Keratinocyte (primary cell): ENCODE measurements at places on chromosomes 11 and 22.

DNA sequence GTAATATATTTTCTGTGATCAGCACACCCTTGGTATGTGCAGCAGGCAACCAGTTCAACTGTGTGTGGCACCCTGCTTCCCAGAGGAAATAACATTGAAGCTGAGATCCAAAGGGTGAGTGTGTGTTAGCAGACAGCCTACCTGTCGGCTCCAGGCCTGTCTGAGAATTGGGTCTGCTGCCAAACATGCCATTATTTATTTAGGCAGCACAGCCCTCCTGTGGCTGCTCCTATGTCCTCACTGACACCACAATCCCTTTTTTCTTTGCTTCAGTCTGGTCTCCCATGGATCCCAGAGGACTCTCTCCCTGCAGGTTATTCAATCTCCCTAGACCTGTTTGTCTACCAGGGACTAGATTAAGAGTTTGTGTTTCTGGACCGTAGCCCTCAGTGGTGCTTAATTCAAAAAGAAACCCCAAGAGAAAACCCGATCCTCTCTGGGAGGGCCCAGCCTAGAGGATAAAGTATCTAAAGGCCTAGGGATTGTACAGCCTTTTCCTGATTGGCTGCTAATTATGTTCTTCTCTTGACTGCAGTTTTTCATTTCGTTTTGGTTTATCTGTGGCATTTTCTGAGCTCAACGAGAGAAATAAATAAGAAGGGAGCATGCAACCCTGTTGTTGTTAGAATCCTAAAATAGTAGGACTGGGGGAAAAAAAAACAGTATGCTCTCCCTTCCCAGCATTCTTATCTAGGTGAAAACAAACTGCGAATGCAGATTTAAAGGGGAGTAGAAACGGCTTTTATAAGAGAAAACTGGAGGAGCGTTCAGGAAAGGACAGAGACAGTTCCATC lies 24.1 kb downstream of the KCNE3 start:
- DNase-seq = no peak

- no peak for DNase-seq
Measured at GRCh38 chr22:36901411-36902142, 11.9 kb upstream of the CSF2RB start.

- DNase-seq = no peak
Measured at GRCh38 chr22:45871721-45872120, 105.2 kb downstream of the WNT7B start.

DNA sequence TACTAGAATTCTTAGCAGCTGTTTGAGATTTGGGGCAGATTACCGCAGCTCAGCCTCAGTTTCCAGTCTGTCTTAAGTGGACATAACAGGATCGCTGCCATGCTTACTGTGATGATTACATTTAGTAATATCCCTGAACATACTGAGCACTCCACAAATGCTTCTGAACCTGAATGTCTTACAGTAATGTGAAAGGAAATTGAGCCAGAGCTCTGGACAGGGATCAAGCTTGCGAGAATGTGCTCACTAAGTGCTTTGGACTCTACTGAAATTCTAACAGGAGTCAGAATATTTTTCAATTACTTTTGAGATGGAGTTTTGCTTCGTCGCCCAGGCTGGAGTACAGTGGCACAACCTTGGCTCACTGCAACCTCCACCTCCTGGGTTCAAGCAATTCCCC lies 118.6 kb upstream of the RASSF10 start:
- no peak for DNase-seq

DNA sequence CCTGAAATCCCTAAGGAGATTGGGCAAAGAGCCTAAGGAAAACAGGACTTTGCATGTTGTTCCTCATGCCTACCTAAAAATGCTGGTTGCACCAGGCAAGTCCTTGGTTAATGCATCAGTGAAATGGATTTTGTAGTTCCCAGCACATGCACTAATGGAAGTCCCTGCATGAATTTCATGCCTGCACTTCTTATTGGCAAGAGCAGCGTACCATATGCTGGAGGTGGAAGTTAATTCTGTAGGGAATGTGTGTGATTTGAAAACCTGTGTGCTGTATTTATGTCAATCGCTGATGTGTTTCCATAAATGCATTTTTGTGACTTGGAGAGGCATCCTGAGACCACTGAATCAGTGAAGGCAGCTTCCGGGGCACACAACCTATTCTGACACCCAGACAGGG lies 140.3 kb upstream of the MTNR1B start:
- DNase-seq = no peak

DNA sequence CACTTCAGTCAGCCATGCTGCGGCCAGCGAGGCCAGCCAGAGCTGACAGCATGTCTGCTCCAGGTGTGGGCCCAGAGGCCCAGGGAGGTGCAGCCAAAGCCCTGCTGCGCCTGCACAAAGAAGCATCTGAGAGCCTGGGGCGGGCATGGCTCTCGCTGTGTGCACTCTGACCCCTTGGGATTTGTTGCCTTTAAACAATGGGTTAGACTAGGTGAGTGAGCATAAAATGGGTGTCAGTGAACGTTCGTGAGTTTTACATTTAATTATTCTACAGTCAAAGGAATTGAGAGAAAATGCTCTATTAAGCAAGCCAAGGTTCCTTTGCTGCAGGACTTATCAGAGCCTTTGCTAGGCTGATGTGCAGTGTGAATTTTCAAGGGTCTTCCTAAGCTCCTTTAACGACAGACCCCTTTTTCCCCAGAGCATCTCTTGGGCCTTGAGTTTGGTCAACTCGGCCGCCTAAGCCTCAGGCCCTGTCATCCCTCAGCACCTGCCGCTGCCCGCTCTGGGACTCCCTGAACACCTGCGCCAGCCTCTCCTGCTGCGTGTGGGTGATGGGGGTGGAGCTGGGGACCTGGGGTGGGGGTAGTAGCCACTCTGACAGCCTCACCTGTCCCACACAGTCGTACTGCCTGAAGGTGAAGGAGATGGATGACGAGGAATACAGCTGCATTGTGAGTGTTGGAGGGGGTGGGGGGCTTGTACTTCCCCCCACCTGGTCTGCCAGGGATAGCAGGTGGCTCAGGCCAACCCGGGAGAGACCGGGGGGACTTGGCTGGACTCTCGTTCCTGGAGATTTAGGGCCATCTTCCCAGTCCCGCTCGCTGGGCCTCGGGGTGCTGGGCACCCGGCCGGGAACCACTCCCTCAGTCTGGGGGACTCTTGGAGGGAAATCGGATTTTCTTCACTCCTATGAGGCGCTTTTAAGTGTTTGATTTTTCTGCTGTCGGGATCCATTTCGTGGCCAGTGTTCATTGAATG lies 10.5 kb downstream of the SLC16A8 start:
- DNase-seq = no peak

GRCh38 chr22:37282385-37282677 lies at the start of gene CYTH4:
CYTH4 (plus strand) TSS chr22:37282508; CDS start chr22:37282570, 62 bp downstream.
- DNase-seq = no peak

DNA sequence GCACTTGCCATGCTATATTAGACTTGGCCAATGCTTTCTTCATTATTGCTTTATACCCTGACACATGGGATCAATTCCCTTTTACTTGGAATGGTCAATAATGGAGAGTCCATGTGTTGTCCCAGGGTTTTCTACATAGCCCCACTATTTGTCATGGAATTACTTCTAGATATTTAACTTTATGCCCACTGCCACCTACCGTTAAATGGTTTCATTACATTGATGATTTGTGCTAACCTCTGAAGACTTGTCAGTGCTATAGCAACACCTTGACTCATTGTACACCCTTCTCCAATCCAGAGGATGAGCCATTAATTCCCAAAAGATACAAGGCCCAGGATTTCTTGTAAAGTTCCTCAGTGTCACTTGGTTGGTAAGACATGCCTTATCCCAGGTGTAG lies 31.4 kb upstream of the SLC22A25 start:
- no peak for DNase-seq

- no peak for DNase-seq
Measured at GRCh38 chr22:43205748-43206508, 19.0 kb upstream of the TTLL12 start.
